Purkinje cell (primary cell): ENCODE measurements at places on chromosomes 7 and 10. TPM values are rescaled to one million over a fixed set of nuclear protein-coding genes. Genes with fewer than 3 reads are reported as not detected.

The NPC1L1 gene
- not detected in 2 replicates for polyA plus RNA-seq

The AGR2 gene
- polyA plus RNA-seq, result not detected in 2 replicates

The CALHM3 gene
- not detected in 2 replicates for polyA plus RNA-seq

The TMEM213 gene
- polyA plus RNA-seq, result not detected in 2 replicates

The CPN1 gene
- not detected in 2 replicates for polyA plus RNA-seq

The CRHR2 gene
- polyA plus RNA-seq, result not detected in 2 replicates

The DDX21 gene
- 19.9 and 22.7 TPM in 2 replicates for polyA plus RNA-seq

The STRIP2 gene
- polyA plus RNA-seq, result 42.9 and 48.9 TPM in 2 replicates

The MEOX2 gene
- not detected in 2 replicates for polyA plus RNA-seq

The PDK4 gene
- 1.4 and 3.8 TPM in 2 replicates for polyA plus RNA-seq

The HOXA10 gene
- not detected in 2 replicates for polyA plus RNA-seq

The ZCWPW1 gene
- polyA plus RNA-seq, result 8.7 and 9.3 TPM in 2 replicates

The PIP gene
- polyA plus RNA-seq, result not detected in 2 replicates

The PNLIPRP1 gene
- polyA plus RNA-seq, result not detected in 2 replicates

The GUSB gene
- polyA plus RNA-seq, result 3.8 and 6.9 TPM in 2 replicates

The NPY4R gene
- not detected in 2 replicates for polyA plus RNA-seq

The FGL2 gene
- polyA plus RNA-seq, result 699 and 739 TPM in 2 replicates

The GBX1 gene
- not detected in 2 replicates for polyA plus RNA-seq

The IDI2 gene
- not detected in 2 replicates for polyA plus RNA-seq

The SPDYE5 gene
- polyA plus RNA-seq, result 0.25 and 1.9 TPM in 2 replicates

The SLC18A3 gene
- polyA plus RNA-seq, result not detected in 2 replicates

The FAM13C gene
- polyA plus RNA-seq, result 18.4 and 28.4 TPM in 2 replicates

The ACSM6 gene
- polyA plus RNA-seq, result not detected in 2 replicates

The GLI3 gene
- 0.46 and 0.65 TPM in 2 replicates for polyA plus RNA-seq

The GSDME gene
- 25.4 and 29.9 TPM in 2 replicates for polyA plus RNA-seq

The C10orf67 gene
- 0.27 TPM in 1 of 2 replicates, not detected in the other for polyA plus RNA-seq

The MCM10 gene
- 0.12 TPM in 1 of 2 replicates, not detected in the other for polyA plus RNA-seq

The CHCHD2 gene
- polyA plus RNA-seq, result 338 and 445 TPM in 2 replicates

The WEE2 gene
- polyA plus RNA-seq, result not detected in 2 replicates

The AKR1C4 gene
- polyA plus RNA-seq, result not detected in 2 replicates

The SPDYE2B gene
- 0.35 TPM in 1 of 2 replicates, not detected in the other for polyA plus RNA-seq

The TAS2R4 gene
- 1.1 TPM in 1 of 2 replicates, not detected in the other for polyA plus RNA-seq

The DRGX gene
- polyA plus RNA-seq, result 0.25 and 4.2 TPM in 2 replicates

The CHN2 gene
- polyA plus RNA-seq, result 16.4 and 20.8 TPM in 2 replicates

The TMEM209 gene
- polyA plus RNA-seq, result 48.1 and 53.1 TPM in 2 replicates

The NODAL gene
- 0.99 TPM in 1 of 2 replicates, not detected in the other for polyA plus RNA-seq

The GIMAP1 gene
- polyA plus RNA-seq, result not detected in 2 replicates

The SEMA4G gene
- polyA plus RNA-seq, result 40.3 and 76.9 TPM in 2 replicates

The CFAP43 gene
- polyA plus RNA-seq, result 1.8 and 2.1 TPM in 2 replicates

The ZNF239 gene
- polyA plus RNA-seq, result 10.9 and 16.4 TPM in 2 replicates

The GRM8 gene
- polyA plus RNA-seq, result 4.5 and 12.4 TPM in 2 replicates

The NPSR1 gene
- polyA plus RNA-seq, result not detected in 2 replicates

The IL6 gene
- polyA plus RNA-seq, result not detected in 2 replicates

The PROSER2 gene
- 0.26 and 0.55 TPM in 2 replicates for polyA plus RNA-seq

The OR2A7 gene
- not detected in 2 replicates for polyA plus RNA-seq

The ZPBP gene
- polyA plus RNA-seq, result not detected in 2 replicates
